ENCODE measurements at places on chromosomes 16 and 17.
A peak's percentile ranks its signal among the peaks of the same experiment; 100 is the strongest.

DNA sequence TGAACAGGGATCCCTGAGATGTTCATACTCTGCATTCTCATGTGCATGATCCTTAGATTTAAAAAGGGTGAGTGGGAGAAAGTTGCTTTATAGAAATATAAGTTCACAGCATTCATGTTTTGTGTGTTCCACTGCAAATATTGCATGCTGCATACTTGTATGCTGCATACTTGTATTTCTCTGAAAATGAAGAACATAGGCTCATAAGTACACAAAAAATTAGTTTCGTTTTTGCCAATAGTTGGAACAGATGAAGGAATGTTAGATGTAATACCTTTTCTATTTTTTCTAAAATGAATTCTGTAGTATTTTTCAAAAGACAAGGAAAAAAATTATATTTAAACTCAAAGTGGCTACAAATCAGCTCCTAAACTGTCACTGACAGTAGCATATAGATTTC is 79.0 kb downstream of the NFAT5 start:
- DNase-seq: no peak

- no peak for DNase-seq
Observed at GRCh38 chr17:17073030-17073564, 30.8 kb downstream of the MPRIP start.

GRCh38 chr16:15482068-15482747 is 47.8 kb downstream of the BMERB1 start:
- peak; percentile 98 for DNase-seq

DNA sequence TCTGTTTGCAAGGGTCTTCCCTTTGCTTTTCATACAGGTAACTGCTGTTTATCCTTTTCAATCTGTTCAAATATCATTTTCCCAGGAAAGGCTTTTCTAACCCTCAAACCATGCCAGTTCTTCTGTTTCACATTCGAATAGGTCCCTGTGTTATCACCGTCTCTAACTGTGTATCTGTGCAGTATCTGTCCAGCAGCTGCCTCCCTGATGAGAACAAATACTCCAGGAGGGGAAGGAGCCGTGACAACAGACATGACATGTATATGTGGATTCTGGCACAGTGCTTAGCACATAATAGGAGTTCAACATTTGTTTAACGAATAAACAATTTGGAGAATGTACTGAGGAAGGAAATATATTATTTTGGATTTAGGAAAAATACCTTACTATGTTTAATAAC is 95.7 kb downstream of the STX8 start:
- DNase-seq: no peak

GRCh38 chr17:42521036-42521435 is 15.0 kb upstream of the NAGLU start:
- no peak for DNase-seq

DNA sequence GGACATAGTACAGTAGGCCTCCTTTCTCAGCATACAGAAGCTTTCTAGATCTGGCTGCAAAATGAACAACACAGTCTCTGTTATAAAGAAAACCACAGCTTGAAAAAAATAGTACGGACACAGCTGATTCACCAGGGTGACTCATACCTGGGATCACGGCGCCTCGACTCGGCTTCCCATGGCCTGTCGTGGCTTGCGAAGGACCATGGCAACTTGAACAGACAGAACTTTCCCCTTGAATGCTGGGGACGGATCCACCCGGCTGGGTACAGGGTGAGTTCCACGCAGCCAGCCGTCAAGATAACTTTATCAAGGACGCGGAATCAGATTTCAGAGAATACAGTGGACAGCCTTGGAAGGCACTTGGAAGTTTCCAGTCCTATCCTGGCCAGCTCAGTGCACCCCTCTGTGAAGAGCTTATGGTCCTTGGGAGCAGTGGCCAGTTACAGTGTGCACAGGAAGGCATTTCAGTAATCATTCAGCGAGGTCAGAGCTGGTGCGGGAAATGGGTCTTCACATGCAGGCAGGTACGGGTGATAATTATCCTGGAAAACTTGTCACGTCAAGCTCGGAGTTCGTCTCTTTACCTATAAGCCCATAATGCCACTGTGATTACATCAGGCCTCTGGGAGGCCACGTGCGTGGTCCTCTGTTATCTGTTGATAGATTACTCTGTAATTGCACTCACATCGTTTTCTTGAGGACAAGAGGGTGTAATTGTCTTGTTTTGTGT is 57.9 kb upstream of the MAF start:
- DNase-seq: peak; percentile 35

- DNase-seq: no peak
Observed at GRCh38 chr17:44121997-44122815, 1.2 kb downstream of the HDAC5 start.

GRCh38 chr17:66448026-66448639 is 145.7 kb downstream of the PRKCA start:
- DNase-seq: no peak

- no peak for DNase-seq
Observed at GRCh38 chr16:11493531-11493929, 93.2 kb downstream of the LITAF start.

GRCh38 chr17:68352041-68352440 is 60.7 kb downstream of the ARSG start:
- DNase-seq: no peak

GRCh38 chr17:76720941-76721340 is 5.5 kb downstream of the JMJD6 start:
- DNase-seq: no peak

DNA sequence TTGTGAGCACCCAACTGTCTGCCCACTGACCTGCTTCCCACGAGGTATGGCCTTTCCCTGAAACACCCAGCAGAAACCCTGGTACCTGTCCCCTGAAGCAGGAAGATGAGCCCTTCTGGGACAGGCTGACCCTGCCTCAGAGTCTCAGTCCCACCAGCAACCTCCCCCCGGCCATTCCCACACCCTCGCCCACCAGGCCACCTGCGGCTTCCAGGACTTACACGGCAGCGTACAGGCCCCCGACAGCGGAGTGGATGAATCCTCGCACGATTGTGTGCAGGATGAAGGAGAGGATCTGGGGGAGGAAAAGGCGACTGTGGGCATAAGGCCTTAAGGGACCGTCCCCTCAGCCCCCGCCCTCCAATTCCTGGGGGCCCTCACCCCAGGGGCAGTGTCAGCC is 15.4 kb upstream of the PITPNA start:
- no peak for DNase-seq

- no peak for DNase-seq
Observed at GRCh38 chr17:44608727-44609435, 47.4 kb upstream of the MEIOC start.
